ENCODE measurements at places on chromosomes 4 and X.

DNA sequence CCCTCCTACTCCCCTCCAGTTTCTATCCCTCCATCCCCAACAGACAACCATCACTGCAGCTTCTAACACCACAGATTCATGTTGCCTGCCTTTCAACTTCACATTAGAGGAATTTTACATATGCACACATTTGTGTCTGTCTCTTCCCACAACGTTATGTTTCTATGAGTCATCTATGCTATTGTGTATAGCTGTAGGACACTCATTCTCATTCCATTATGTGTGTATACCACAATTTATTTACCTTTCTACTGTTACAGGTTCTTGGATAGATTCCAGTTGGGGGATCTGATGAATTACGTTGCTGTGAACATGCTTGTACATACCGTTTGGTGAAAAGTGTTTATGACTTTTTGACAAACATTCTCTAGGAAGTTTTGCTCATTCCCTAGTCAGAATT is 58.8 kb upstream of the TRPC3 start:
- DNase-seq: no peak

- DNase-seq: no peak
Observed at GRCh38 chr4:21768349-21769310, 179.9 kb downstream of the KCNIP4 start.

DNA sequence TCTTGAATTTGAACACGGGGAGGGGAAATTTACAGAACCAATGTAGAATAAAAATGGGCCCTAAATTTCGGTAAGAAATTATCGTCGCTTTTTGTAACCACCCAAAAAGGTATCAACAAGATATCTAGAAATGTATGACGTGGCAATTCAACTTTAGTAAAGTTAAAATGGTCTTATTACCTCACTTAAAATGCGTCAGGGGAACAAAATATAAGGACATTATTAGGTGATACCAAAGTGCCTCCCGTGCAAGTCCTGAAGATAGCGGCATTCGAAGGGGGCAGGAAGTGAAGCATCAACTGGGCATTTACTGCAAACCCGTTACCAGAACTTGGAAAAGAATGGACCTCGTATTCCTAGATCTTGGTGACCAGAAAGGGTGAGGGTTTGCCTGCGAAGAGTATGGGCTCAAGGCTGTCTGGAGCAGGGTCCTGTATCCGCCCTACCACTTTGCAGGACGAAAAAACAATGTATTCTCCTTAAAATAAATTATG is 980 bp downstream of the AP1S2 start:
- no peak for DNase-seq

DNA sequence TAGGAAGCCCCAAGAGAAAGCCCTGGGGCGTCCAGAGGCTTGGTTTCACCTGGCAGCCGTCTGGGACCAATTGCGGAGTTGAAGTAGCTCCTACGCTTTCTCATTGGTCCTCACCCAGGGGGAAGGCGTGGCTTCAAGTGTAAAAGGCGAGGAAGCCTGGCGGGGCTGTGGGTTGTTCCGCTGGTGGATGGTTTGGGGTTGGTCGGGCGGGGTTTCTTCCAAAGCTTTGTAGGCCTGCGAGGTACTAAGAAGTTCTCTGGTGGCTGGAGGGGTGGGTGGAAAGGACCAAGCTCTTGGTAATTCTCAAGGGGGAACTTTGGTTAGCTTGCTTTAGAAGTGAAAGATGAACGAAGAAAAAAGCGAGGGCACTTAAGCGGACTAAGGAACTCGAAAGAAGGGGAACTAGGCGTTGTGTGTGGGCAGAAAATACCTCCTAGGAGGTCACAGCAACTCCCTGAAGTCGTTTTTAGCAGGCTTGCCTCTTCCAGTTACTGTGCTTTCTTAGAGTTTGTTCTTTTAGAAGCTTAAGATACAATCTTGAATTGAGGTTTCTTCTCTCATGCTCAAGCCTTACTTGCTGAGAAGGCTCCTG is 36.6 kb downstream of the CCNG2 start:
- DNase-seq: no peak

- DNase-seq: no peak
Observed at GRCh38 chrX:139691493-139691842, 16.5 kb downstream of the MCF2 start.

DNA sequence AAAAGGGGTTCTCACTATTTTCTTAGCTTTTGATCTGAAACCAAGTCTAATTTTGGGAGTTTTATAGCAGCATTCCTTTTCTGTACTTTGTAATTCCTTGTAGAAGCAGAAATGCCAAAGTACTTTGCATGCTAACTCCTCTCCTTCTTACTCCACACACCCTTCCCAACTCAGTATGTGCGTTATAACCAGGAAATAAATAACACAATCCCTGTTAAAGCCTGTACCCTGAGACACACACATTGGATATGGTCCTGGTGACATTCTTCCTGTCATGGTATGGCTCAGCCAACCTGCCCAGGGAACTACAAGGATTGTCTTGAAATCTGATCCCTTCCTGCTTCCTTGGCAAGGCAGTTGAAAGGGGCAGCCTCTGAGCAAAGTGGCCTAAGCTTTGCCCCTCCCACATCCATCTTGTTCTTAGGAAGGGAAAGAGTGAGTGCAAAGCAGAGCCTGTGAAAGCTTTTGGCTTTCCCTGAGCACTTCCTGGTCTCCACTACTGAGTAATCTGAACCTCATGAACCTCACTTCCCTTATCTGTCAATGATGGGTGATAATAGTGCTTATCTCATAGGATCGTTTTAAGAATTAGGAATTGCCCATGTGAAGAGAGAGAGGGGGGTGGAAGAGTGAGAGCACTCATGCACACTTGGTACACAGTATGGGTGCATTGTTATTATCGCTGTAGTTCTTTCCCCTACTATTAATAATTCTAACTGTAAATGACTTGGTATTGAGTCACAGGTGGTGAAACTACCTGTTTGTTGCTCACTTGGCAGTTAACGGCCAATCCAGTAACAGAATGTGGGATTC is 109.3 kb downstream of the AFF2 start:
- no peak for DNase-seq

GRCh38 chr4:11931266-11931820 is 502.6 kb upstream of the HS3ST1 start:
- DNase-seq: no peak

- no peak for DNase-seq
Observed at GRCh38 chr4:152956650-152957436, 20.7 kb downstream of the FHDC1 start.

- peak; percentile 35 for DNase-seq
Observed at GRCh38 chrX:11190745-11191510, 79.8 kb downstream of the HCCS start.

- no peak for DNase-seq
Observed at GRCh38 chr4:166012129-166013030, 139.3 kb downstream of the TLL1 start.

GRCh38 chr4:3077796-3078195 is 3.3 kb downstream of the HTT start:
- no peak for DNase-seq

DNA sequence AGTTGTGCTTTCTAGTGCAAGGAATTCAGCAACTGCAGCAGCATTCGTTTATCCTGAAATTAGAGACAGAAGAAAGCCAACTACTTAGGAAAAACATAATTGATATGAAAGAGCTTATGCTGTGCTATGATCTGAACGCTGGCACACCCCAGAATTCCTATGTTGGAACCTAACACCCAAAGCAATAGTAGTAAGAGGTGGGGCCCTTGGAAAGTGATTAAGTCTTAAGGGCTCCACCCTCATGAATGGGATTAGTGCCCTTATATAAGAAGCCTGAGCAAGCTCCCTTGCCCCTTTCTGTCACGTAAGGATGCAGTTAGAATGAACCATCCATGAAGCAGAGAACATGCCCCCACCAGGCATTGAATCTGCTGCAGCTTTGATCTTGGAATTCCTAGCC is 5.4 kb upstream of the LSM6 start:
- DNase-seq: no peak

- DNase-seq: no peak
Observed at GRCh38 chr4:121784401-121784800, 16.7 kb upstream of the EXOSC9 start.

DNA sequence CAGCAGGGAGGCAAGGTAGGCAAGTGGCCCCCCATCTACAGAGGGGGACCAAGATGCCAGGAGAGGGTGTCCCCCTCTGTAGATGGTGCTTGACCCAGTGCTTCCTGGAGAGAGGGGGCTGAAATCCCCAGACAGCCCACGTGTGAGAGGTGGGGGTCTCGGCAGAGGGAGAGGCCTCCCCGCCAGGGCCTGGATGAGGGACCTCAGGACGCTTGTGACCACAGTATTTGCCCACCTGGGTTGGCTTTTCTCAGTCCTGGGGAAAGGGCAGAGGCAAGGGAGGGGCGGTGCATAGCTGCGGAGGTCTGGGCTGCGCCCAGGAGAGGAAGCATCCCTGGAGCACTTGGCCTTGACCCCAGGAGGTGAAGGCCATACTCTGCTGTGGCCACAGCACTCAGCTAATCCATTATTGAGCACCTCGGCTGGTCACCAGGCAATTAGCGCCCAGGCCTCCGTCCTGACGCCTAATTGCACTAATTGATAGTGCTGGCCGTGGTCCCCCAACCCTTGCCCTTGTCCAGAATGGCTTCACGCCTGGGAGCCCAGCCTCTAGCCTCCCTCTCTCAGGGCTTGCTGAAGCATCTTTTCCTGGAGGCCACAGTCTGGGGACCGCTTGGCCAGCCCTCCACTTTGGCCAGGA is 30.7 kb downstream of the HMX1 start:
- DNase-seq: no peak

GRCh38 chrX:109841257-109841656 is 108.2 kb upstream of the ACSL4 start:
- DNase-seq: no peak

- no peak for DNase-seq
Observed at GRCh38 chr4:140156529-140157171, 2.7 kb upstream of the MAML3 start.

All from NCI-H2171 (cell line).